Left kidney (tissue), 8 donors: ENCODE measurements at places on chromosomes 4 and X.

DNA sequence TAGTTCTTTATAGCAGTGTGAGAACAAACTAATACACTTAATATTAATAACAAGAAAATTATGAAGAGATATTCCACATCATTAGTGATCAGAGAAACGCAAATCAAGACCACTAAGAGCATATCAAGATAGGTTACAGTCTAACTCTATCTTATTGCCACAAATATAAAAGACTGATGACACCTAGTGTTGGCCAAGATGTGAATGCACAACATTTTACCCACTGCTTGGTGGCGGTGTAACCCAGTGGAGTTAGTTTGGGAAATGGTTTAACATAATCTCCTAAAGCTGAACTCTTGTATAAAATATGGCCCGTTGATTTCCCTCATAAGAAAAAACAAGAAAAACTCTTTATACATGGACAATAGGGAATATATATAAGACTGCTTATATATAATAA lies 92.4 kb downstream of the SLITRK2 start:
- DNase-seq = no peak

GRCh38 chrX:51598899-51599298 lies 19.8 kb downstream of the CENPVL3 start:
- no peak for DNase-seq

DNA sequence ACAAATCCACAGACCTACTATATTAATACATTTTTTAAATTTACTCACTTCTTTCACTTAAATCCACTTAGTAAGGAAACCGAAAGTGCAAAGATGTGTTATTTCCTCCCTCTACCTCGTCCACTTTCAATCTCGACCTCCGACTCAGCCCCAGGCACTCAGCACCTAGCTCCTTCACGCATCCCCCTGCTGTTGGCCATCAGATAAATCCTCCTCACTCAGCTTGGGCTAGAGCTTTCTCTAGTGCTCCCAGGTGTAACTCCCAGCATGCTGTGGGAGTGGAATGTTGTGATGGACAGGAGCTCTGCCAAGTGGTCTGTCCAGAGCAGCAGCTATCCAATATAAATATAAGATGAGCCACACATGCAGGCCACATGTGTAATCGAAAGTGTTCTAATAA lies 26.7 kb upstream of the TEC start:
- no peak for DNase-seq

DNA sequence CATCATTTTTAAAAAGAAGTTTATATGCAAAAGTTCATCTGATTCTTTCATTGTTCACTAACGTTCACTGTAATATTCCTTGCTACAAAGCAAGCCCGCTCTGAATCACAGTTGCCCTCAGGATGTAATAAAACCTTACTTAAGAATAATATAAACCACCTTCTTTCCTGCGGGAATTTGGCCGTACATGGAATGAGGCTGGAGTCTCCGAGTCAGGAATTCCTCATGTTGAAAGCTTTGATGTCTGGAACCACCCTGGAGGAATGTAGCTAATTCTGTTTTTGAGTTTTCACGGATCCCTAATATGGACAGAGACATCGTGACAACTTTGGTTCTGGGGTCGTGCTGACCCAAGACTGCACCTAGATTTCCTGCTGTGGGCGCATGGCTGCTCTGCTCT lies 58.5 kb downstream of the CRLF2 start:
- no peak for DNase-seq

DNA sequence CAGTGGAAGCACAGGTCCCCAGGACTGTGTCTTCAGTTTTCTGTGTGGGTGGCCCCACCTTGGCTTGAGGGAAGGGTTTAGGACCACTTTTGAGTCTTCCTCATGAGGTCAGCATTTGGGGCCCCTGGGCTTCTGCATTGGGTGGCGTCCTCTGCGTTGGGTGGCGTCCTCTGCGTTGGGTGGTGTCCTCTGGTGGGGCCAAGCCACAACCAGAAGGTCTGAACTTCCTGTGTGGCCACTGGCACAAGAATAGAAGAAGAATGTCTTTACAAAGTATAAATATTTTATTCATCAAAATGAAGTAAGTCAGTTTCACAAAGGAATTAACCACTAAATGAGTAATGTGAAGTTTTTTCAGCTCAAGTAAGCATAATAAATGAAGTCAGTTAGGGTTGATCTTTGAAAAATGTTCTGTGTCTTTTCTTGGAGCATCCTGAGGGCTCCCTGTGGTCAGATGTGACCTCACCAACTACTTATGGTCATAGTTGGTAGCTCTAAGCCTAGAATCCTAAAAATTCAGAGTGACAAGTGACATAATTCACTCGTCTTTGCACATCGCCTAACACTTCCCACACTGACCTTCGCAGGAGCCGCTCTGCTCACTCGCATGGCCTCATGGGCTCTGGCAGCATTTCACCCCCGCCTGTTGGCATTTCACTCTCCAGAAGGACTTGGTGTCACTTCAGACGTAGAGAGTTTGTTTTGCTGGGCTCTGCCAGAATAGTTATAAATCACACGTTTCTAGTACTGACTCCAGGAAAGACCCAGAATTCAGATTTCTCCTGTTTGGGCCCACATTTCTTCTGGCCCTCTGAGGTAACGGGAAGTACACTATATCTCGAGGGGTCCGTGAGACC lies 39.0 kb upstream of the HGFAC start:
- no peak for DNase-seq

GRCh38 chr4:111210595-111210994 lies 587.7 kb upstream of the PITX2 start:
- DNase-seq = no peak

- no peak for DNase-seq
Observed at GRCh38 chr4:48247878-48248558, 21.6 kb downstream of the TEC start.

GRCh38 chr4:105147553-105148161 lies 981 bp downstream of the TET2 start:
- DNase-seq = peak; percentile 68

GRCh38 chr4:6277935-6278800 lies 8.5 kb downstream of the WFS1 start:
- DNase-seq = no peak

GRCh38 chr4:30721185-30722091 lies 1.3 kb downstream of the PCDH7 start:
- DNase-seq = peak; percentile 36

GRCh38 chrX:68761086-68761485 lies 67.7 kb upstream of the EFNB1 start:
- no peak for DNase-seq

DNA sequence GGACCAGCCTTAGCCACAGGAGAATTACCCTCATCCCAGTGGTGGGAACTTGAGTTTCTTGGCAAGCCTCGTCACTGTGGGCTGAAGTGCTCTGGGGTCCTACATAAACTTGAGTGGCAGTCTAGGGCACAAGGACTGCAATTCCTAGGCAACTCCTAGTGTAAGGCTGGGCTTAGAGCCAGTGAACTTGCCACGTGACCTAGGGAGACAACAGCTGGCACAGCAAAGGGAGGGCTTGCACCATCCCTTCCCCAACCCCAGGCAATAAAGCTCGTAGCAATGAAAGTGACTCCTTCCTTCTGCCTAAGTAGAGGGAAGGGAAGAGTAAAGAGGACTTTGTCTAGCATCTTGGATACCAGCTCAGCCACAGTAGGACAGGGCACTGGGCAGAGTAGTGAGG lies 81.8 kb downstream of the TEX11 start:
- DNase-seq = no peak

DNA sequence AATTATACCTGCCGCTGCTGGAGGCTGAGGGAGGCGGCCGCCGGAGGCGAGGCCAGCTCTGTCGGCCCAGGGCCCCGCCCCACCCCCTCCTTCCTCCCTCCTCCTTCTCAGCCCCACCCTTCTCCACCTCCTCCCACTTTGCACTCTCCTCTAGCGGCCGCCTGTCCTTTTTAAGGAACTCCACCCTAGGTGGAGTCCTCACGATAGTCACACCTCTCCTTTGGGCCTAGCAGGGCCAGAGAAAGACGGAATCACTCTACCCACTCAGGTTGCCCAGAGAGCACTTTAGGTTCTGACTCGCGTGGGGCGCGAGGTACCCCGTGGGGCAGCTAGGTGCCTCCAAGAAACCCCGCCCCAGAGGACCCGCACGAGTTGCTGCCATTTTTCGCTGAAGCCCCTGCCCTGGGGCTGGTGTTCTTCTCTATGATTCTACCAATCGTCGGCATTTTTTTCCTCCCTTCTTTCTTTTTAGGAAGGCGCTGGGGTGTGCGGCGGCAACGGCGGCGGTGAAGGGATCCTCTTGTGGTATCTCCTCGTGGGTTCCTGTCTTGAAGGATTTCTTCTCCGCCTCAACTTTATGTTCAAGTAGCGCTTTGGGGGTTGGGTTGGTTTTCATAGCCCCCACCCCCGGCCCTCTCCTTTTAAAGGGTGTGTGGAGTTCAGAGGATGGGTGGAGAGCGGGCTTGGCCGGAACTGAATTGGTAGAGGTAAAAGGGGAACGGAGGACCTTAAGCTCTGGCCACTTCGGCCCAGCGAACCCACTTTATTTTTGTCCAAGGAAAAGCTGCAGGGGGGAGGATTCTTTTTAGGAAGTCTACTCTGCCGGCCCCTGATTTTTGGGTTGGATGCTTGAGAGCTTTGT lies at the start of gene KLF8:
Gene KLF8 (plus strand): TSS at position 136 of the 862 bp plus-strand sequence. CDS start 979 bp downstream, outside the sequence.
- no peak for DNase-seq

GRCh38 chrX:47218920-47219815 lies 687 bp downstream of the CDK16 start:
- DNase-seq = peak; percentile 19

DNA sequence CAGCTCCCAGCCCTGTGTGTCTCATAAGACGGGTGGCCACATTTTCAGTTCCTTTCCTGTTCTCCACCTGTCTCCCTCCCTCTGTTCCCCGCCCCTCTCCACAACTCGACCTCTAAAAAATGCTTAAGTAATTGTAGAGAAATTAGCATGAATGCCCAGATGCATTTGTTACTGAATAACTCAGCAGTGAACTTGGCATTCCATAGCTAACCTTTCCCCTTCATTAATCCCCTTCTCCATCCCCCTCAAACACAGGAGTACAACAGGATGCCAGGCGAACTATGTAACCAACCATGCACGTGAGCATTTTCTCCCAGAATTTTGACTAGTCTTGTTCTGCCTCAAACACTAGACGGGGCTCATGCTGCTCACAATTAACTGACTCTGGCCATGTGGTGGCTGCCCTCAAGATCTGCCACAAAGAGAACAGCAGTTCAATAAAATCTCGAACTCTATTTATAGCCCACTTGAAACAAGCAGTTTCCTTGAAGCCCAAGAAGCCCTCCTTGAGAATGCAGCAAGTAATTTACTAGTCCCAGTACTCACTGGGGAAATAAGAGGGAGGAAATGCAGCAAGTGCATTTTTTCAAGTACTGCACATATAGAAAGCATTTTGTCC lies 351.2 kb downstream of the ARHGAP24 start:
- DNase-seq = peak; percentile 89
